ENCODE measurements at places on chromosomes 16 and 17.

DNA sequence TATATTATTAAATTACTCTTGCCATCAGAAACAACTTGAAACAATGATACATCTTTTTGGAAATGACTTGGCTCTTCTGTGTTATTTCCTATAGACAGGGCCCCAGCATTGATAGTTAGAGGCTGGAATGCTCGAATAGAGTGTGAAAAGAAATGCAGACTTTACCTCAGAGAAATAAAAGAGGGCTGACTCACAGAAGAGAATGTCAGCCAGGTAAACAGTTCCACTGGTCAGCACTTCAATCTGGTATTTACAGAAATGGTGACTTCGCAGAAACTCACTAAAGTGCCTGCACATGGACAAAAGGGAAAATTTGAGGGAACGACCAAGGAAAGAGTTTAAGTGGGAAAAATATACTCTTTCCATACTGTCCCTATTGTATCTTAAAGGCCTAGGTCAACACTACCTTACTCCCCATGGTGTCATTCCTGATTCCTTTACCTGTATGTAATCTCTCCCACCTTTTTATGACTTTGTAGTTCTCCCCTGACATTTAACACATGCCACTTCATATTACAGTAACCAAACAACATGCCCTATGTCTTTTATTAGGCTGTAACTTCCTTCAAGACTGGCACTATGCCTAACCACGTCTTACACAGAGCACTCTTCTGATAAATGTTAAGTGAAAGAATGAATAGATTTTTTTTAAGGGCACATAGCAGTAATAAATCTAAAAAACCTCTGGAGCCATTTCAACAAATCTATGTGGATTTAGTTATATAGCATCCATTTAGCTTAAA lies 36.7 kb downstream of the AKAP10 start:
- DNase-seq, result no peak

DNA sequence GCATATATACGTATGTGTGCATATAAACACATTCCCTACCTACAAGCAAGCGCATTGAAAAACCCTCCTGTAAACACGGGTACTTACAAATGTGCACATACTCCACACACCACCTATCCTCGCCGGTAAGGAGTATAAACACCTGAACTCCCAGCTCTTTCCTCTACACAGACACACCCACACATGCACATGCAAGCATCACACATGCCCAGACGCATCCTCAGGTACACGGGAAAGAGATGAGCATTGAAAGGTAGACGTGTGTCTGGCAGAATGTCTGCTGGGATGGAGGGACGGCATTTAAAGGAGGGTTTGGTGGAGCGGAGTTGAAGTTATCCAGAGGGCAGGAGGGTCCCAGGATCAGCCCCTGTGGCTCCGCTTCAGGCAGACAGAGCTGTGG lies 4.7 kb upstream of the SMTNL2 start:
- DNase-seq, result no peak

DNA sequence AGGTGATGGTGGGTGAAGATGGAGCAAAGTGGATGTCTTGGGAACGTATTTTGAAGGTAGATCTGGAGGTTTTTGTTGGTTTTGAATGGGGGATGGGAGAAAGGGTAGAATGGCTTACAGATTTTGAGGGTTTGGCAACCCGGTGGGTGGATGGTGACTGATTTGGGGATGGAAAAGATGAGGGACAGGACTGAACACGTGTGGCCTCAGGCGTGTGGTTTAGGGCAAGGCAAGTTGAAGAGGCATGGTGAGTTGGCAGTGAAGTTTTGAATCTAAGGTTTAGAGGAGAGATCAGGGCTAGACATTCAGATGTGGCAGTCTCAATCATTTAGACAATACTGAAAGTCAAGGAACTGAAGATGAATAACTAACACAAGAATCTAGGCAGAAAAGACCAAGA lies 5.0 kb upstream of the DCTPP1 start:
- no peak for DNase-seq

DNA sequence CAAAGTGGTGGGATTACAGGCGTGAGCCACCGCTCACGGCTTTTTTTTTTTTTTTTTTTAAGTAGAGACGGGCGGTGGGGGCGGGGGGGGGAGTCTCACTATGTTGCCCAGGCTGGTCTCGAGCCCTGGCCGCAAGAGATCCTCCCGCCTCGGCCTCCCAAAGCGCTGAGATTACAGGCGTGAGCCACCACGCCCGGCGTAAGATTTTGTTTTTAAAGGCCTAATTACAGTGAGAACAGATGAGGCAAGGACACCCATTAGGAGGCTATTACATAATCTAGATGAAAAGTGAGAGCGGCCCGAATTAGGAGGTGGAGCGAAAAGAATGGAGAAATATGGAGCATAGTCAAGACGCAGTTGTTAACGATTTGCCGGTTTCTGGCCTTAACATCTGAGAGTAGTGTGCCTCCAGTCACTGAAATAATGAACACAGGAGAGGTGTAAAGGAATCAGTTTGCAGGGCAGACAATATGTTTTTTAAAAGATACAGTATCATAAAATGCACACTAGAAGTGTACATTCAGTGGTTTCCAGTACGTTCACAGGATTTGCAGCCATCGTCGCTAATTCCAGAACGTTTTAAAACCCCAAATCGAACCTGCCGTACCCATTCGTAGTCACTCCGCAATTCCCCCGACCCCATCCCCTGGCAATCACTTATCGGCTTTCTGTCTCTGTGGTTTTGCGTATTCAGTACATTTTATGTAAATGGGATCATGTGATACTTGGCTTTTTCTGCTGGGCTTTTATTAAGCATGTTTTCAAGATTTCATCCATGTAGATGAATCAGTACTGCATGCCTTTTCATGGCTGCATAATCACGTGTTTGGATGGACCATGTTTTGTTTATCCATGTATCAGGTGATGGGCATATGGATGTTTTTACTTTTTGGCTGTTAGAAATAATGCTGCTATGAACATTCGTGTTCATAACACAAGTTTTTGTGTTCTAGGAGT lies 1.4 kb upstream of the SLX4 start:
- DNase-seq, result no peak

- DNase-seq, result no peak
Observed at GRCh38 chr16:85126705-85127378, 14.6 kb upstream of the CIBAR2 start.

DNA sequence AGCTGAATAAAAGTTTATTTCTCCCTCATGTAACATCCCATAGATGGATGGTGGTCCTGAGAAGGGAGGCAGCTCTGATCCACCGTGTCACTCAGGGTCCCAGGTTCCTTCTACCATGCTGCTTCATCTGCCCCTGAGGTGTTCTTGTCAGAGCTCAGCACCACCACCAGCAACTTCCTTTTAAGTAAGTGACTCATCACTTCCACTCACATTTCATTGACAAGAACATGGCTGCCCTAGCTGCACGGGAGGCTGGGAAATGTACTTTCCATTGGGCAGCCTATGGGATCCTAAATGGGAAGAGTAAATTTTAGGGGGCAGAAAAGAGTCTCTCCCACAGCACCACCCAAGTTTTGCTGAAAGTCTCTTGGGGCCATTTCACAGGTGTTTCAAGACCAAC lies 134.7 kb downstream of the USP31 start:
- no peak for DNase-seq

GRCh38 chr16:24511174-24511573 lies 28.2 kb upstream of the RBBP6 start:
- DNase-seq, result no peak

DNA sequence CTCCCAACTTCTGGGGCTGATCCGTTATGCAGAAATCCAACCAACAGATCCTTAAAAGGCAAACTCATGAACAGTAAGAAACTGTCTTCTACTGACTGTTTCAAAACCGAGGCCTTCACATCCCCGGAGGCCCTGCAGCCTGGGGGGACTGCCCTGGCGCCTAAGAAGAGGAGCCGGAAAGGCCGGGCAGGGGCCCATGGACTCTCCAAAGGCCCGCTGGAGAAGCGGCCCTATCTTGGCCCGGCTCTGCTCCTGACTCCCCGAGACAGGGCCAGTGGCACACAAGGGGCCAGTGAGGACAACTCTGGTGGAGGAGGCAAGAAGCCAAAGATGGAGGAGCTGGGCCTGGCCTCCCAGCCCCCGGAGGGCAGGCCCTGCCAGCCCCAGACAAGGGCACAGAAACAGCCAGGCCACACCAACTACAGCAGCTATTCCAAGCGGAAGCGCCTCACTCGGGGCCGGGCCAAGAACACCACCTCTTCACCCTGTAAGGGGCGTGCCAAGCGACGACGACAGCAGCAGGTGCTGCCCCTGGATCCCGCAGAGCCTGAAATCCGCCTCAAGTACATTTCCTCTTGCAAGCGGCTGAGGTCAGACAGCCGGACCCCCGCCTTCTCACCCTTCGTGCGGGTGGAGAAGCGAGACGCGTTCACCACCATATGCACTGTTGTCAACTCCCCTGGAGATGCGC lies 39.5 kb downstream of the SREBF1 start:
- DNase-seq, result no peak

DNA sequence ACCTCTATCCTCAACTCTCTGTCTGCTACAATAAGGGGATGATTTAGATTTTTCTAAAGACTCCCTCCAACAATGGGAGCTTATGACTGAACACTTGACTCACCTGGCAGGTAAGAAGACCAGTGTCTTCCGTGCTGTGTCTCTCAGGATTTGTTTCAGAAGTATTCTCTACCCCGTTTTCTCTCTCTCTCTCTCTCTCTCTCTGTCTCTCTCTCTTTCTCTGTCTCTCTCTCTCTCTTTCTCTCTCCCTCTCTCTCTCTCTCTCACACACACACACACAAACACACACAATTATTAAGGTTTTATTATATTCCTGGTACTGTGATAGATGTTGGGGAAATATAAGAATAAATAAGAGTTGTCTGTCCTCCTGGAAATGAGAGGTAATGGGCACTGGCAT lies 263.9 kb downstream of the TOX3 start:
- no peak for DNase-seq

DNA sequence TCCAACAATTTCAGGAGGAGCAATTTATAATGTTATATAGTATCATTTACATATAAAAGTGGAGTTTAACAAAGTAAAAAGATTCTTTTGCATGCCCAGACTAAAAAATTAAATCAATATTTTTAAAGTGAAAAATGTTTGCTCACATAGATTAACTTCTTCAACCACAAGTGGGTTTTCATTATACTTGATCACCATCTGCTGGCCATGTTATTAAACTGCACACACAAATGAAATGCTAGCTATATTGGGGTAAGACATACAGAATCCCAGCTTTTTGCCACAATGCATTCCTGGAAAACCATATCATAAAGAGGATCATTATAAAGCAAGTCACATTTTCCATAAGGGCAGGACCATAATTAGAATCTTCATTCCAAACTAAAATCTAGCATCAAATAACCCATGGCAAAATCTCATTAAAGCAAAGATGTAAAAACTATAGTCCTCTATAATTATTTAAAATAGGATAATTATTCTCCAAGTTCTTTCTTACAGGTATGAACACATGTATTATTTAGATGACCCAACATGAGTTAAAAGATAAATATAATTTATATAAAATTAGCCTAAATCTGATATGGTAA lies 26.3 kb downstream of the CEP112 start:
- no peak for DNase-seq

DNA sequence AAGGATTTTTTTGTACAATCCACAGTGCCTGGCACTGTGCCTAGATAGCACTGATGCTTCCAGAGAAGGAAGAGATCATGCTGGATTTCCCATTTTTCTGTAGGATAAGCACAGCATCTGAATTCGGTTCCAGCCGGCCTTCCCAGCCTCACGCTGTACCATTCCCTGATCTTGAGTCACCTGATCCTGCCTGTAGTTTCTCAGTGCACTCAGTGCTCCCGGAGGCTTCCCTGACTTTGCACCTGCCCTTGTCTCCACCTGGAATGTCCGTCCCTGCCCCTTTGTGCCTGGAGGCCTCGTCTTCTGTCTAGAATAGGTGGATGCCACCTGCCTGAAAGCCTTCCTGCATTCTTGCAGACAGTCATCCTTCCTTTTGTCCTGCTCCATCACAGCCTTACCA lies 179.9 kb downstream of the CCDC182 start:
- no peak for DNase-seq

- no peak for DNase-seq
Observed at GRCh38 chr16:72787130-72787513, 260.8 kb downstream of the ZFHX3 start.

DNA sequence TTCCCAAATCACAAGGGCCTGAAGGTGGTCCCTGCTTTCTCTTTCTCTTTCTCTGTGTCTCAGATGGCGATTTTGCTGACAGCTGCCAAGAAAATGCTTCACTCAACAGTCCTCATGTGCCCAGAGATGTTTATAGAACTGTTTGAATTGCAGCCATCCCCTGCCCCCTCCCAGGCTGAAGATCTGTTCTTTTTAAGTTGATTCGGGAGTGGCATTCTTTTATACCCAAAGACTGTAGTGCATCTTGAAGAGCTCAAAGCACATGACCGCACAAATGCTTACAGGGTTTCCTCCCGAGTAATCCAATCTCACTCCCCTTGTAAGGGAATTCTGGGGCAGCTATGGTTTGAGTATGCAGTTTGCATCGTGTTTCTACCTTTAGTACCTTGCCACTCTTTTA lies 75.7 kb downstream of the SEC14L1 start:
- DNase-seq, result no peak

GRCh38 chr17:4540224-4540651 lies 14.9 kb downstream of the MYBBP1A start:
- no peak for DNase-seq

DNA sequence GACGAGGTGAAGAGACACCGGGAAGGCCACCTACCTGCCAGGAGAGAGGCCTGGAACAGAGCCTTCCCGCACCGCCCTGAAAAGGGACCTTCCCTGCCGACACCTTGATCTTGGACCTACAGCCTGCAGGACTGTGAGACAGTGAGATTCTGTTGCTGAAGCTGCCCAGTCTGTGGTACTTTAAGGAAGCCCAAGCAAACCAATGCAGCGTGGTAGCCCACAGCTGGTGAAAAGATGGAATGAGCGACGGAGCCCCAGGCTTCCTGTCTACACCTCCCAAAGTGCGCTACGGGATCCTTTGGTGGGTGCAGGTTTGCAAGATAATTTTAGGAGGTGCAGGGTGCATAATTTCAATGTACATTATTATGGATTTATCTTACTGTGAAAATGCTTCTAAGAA lies 33.9 kb downstream of the TNFRSF13B start:
- DNase-seq, result no peak

GRCh38 chr17:2211661-2212399 lies 91.8 kb downstream of the SMG6 start:
- DNase-seq, result no peak

DNA sequence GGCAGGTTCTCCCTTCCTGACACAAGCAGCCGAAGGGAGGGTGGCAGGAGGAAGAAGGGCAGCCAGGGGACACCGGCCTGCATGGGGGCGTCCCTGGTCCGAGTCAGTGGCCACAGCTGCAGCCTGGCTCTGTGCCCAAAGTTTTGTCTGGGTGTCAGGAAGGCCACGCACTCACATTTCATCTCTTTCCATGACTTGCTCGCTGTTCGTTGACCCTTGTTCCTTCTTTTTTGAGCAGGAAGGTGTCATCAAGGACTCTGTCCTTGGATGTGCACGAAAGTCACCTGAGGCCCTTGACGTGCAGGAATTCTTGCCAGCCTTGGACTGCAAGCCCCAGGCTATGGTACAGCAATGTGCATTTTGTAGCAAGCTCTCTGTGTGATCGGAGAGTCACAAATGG lies 93.3 kb downstream of the TNFRSF13B start:
- DNase-seq, result no peak

- DNase-seq, result no peak
Observed at GRCh38 chr16:76294396-76295214, 17.4 kb downstream of the CNTNAP4 start.
